ENCODE measurements at places on chromosomes 12 and 14.

DNA sequence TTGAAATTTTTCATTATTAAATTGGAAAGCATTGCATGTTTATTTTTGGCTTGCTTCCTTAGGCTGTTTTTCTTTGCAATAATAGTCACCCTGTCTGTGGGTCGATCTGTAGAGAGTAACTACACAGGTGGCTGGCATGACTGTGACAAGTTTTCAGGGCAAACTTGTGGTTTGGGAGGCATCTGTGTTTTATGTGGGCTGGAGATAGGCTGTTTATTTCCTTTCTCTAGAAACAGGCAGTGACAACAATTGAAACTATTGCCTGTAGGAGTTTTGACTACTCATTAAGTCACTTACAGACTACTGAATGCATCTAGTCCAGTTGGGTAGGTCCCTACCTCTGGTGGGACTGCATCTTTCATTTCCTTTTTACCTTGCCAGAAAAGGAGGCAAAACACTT lies 155.6 kb downstream of the DYRK2 start:
- DNase-seq, result no peak

- no peak for DNase-seq
Observed at GRCh38 chr14:40697231-40697630, 909.4 kb upstream of the LRFN5 start.

DNA sequence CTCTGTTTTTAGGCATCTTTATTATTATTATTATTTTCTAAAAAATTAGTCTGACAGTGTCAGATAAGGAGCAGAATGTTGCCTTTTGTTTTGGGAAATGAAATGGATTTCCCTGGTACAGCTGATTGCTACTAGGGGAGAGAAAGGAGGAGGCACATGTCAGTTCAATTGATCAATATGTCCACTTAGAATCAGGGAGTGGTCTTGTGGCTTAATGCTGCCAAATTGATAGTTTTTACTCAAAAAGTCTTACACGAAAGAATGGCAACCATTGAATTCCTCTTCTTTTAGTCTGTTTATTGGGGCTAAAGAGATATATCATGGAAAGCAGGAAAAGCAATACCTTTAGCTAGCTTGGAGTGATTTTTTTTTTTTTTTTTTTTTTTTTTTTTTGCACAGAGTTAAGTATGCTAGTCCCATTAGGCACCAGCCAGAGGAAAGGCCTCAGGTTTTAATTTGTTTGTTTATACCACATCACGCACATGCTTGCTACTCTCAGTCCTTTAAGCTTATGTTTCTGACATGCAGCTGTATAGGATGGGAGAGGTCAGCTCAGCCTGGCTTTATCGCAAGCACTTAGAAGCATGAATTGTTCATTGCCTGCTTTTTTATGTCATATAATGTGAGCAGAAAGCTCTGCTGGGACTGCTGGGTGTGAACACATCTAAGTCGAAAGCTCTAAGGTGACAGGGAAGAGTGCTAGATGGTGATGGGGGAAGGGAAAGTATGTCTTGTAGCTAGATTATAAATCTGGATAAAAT lies 1.4 kb downstream of the AKAP6 start:
- no peak for DNase-seq

- no peak for DNase-seq
Observed at GRCh38 chr12:50581226-50582184, 76.7 kb downstream of the DIP2B start.

DNA sequence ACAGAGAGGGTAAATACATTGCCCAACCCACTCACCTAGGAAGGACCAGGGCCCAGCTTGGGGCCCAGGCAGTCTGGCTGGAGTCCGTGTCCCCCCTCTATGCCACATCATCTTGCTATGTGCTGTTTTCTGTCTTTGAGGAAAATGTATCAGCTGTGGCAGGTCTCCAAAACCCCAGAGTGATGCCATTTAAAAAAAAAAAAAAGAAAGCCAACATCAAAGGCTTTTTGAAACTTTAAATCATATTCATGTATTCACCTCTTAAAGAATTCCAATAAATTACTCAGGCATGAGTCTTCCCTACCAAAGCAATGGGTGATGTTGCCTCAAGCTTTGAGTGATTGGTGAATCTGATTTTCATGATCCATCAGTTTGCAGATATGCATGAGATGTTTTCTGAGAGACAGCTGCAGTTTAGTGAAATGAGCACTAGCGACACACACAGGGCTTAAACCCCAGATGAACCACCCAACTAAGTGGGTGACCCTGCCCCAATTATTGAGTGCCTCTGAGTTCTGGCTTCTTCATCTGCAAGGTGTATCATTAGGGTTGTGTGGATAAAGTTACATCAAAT lies 6.1 kb downstream of the KRT81 start:
- no peak for DNase-seq

- DNase-seq, result no peak
Observed at GRCh38 chr12:66942741-66943465, 264.0 kb upstream of the GRIP1 start.

DNA sequence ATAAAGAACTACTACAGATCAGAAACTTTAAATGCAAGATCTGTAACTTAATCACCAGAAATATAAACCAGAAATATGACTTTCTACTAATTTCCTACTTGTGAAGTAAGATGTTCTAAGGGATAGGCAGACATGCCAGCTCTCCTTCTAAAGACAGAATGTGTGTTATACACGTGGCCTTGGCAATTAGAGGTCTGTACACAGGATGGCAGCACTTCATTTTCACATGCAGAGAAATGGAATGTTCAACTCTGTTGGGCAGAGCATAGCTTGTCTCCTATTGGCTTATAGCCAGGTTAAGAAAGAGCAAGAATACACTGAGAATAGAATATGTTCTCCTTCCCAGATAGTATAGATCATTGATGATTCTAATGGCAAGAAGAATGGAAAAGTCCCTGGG lies 403.8 kb downstream of the DAD1 start:
- DNase-seq, result no peak

- DNase-seq, result no peak
Observed at GRCh38 chr12:3718100-3718499, 34.8 kb downstream of the CRACR2A start.

- no peak for DNase-seq
Observed at GRCh38 chr12:45543887-45544286, 185.6 kb upstream of the ARID2 start.

GRCh38 chr12:130334937-130335336 lies 2.8 kb upstream of the PIWIL1 start:
- no peak for DNase-seq

GRCh38 chr12:131785763-131786330 lies 42.3 kb upstream of the MMP17 start:
- no peak for DNase-seq

- DNase-seq, result no peak
Observed at GRCh38 chr14:100297320-100298300, 8.6 kb downstream of the SLC25A29 start.

- no peak for DNase-seq
Observed at GRCh38 chr12:8566525-8566924, 25.8 kb upstream of the CLEC4E start.

- DNase-seq, result no peak
Observed at GRCh38 chr12:28799348-28799747, 349.7 kb upstream of the FAR2 start.

DNA sequence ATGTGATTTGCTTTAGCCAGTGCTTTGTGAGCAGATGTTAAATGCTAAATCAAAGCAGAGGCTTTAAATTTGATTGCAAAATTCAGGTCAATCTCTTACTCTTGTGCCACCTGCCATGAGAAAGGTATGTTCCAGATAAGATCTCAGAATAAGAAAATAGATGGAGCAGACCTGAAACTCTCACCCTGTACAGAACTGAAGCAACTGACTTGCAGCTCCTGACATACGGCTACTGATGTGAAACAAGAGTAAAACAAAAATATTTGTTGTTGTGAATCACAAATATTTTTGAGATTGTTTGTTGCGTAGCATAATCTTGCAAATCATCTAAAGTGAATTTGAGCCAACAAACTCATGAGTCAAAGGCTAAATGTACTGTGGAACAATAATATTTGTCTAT lies 3.5 kb upstream of the OSBPL8 start:
- DNase-seq, result no peak

- DNase-seq, result no peak
Observed at GRCh38 chr12:95674631-95675030, 115.9 kb downstream of the NTN4 start.

GRCh38 chr12:77847060-77847541 lies 16.4 kb downstream of the NAV3 start:
- no peak for DNase-seq

- DNase-seq, result no peak
Observed at GRCh38 chr12:49334681-49335080, 2.3 kb downstream of the C1QL4 start.

DNA sequence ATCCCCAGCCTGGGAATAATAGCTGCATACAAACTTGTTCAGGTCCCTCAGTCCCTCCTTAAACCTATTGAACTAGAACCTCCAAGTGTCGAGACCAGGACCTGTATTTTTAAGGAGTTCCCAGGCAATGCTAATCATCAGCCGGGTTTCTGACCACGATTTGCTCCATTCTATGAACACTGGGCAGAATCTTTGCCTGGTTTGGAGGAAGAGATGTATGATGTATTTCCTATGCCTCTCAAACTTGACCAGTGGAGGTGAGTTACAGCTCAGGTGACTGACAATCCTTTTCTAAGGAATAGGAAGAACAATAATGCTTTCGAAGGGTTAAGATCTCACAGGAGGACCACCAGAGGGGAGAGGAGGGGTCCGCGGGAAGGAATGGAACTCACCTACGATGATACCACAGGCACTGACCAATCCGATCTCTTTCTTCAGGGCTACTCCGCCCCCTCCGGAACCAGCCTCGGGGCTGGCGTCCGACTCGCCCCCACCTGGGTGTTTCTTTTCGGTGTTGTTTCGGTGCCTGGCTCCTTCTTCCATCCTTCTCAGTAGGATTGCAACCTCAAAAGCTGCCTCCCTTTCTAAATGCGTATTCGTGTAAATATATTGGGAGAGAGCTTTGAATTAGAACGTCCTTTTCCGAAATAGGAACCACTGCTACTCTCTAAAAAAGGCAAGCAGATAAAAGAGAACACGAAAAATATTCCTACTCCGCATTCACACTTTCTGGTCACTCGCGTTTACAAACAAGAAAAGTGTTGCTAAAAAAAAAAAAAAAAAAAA lies 895 bp downstream of the SLC7A8 start:
- peak; percentile 71 for DNase-seq

DNA sequence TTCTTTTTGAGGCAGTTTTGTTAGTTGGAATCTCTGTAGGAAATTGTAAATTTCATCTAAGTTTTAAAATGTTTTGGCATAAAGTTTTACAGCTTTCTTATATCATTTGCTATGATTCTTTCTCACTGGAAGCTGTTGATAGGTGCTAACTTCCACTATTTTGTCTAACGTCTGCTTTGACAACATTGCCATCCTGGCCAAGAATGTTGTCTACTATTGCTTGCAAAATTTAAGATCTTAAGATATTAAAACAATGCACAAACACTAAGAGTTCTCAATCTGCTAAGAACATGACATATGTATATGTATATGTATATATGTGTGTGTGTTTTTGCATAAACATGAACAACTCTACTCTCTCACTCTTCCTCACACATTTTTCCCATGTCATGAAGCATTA lies 64.1 kb upstream of the MDGA2 start:
- no peak for DNase-seq

- no peak for DNase-seq
Observed at GRCh38 chr12:79765157-79765556, 74.4 kb upstream of the PAWR start.

DNA sequence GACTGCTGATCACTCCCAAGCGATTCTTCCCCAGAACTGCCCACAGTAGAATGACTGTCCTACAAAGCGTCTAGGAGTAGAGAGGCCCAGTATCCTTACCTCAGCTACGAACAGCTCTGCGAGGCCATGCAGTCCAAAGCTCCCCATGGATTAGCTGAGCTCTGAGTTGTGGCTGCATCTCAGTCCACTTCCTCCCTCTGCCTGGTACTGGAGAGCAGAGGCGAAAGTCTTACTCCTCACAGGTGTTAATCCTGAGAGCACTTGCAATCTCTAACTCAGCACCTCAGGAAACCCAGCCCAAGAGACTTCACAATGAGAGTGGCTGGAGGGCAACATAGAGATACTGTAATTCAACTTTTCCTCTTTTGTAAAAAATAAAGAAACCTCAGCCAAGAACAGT lies 493.1 kb downstream of the BCAT1 start:
- DNase-seq, result no peak

DNA sequence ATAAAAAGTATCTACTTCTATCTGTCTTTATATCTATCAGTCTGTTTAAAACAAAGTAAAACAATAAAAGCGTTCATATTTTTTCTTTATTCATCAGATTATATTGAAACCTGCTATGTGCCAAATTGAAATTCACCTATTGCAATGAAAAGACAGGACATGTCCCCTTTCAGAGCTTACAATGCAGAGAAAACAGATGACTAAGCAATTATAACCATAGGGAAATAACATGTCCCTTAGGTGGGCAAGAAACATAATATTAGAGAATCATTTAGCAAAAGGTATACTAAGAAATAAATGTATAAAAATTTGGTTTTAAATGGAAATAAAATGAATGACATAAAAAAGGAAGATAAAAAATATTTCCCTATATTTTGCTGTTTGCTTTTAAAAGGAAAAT lies 1421.3 kb downstream of the FSCB start:
- DNase-seq, result no peak

GRCh38 chr12:127241072-127241817 lies 1025.7 kb upstream of the TMEM132C start:
- DNase-seq, result no peak

DNA sequence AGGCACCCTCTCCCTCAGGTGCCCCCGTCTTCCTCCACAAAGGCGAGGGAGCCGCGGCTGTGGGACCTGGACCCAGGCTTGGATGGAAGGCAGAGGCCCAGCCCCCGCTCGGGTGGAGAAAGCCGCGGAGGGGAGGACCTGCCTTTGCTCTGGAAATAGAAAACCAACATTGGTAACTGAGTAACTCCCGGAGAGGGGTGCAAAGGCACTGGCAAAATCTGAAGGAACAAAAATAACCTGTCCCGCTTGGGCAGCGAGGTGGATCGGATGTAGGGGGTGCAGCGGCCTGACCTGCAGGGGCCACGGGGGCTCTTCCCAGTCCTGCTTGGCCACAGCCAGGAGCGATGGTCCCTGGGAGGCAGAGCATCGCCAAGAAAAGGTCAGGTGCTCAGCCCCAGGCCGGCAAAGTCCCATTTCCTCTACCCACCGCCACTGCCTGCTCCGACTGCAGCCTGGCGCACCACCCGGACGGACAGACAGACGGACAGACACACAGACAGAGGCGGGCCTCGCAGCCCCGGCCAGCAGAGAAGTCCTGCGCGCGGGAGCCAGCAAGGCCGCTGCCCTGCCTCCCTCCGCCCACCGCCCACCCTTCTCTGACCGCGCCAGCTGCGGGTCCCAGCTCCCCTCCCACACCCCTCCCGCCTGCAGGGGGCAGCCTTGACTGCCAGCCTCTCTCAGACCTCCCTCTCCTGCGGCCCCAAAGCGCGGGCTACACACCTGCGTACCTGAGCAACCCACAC lies 21.4 kb upstream of the TMEM106C start:
- DNase-seq, result peak; percentile 79
